ENCODE measurements at places on chromosomes 6 and 20.
A peak's percentile ranks its signal among the peaks of the same experiment; 100 is the strongest.

- DNase-seq = no peak
Observed at GRCh38 chr20:59650418-59650817, 46.1 kb downstream of the PHACTR3 start.

GRCh38 chr6:162852840-162853577 is 125.2 kb downstream of the PACRG start:
- no peak for DNase-seq

DNA sequence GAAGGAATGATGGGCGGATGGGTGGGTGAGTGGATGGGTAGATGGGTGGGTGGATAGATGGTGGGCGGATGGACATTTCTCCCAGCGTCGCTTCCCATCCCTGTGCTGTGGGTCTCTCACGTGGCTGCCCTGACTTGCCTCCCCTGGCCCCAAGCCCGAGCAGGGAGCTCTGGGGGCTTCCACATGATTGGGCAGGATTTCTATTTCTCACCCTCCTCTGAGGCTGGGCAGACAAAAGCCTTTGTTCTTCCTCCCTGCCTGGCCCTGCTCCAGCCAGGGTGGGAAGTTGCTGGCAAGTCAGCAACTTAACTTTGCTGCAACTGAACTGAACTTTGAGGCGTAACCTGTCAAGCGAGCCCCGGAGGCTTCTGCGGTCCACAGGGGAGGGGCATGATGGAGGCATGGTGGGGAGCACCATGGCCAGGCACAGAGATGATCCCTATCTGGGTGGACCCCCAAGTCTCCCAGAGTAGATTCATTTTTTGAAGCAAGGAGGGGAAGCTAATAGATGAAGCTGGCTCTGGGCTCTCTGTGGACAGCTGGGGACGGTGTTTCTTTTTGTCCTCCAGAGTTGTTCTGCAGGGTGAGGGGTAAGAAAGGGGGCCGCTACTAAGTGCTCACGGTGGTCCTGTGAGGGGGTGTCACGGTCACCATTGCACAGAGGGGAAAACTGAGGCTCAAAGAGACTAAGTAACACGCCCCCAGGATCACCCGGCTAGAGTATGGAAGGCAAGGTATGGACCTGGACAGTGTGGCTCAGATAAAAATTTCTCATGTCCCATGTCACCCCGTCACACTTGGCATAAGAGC is 140.1 kb downstream of the CEBPB start:
- DNase-seq = no peak

DNA sequence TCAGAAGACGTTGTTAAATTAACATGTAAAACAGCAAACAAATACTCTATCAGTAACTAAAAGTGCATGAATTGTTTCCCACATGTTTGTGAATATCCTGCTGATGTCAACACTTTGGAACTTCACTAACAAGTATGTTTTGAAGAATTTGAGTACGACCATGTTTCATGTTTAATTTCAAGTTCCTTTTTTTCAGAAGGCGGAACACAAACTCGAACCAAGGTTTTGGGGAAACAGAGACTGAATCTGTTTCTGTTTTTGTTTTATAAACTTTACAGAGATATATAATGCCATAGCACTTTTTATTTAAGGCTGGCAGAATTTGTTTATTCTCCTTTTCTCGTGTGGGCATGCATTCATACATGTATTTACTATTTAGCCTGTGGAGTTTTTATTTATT is 509.3 kb upstream of the CITED2 start:
- no peak for DNase-seq

DNA sequence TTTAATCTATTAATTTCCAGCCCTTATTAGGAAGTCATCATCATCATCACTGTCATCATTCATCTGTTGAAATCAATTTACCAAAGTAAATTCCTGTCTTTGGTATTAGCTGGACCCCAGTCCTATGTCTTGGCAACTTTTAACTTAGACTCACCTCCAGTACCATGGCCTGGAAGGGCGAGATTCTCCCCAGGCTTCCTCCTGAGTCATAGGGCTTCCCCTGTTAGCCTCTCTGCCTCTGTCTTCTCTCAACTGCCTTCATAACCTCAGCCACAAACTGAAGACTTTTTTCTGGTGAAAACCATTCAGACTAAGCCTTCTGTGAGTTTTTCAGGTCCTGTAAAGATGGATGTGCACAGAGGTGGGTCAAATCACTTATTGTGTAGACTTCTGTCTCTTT is 95.0 kb downstream of the NKAIN2 start:
- DNase-seq = no peak

DNA sequence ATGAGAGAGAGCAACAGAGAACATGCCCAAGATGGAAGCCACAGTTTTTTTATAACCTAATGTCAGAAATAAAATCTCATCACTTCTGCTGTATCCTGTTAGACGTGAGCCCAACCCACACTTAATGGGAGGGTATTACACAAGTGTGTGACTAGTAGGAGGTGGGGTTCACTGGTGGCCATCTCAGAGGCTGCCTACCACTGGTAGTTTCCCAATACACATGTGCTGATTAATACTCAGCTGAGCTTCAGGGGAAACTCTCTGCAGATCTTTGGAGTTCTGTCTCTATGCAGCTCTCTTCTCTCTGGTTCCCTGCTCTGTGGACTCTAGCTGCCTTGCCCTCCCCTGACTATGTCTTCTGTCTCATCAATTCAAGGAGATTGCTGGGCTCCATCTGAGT is 35.7 kb downstream of the CNBD2 start:
- no peak for DNase-seq

GRCh38 chr20:63978319-63979228 is 868 bp downstream of the SAMD10 start:
- peak; percentile 63 for DNase-seq

GRCh38 chr6:35719404-35719829 is 17.4 kb upstream of the ARMC12 start:
- no peak for DNase-seq

DNA sequence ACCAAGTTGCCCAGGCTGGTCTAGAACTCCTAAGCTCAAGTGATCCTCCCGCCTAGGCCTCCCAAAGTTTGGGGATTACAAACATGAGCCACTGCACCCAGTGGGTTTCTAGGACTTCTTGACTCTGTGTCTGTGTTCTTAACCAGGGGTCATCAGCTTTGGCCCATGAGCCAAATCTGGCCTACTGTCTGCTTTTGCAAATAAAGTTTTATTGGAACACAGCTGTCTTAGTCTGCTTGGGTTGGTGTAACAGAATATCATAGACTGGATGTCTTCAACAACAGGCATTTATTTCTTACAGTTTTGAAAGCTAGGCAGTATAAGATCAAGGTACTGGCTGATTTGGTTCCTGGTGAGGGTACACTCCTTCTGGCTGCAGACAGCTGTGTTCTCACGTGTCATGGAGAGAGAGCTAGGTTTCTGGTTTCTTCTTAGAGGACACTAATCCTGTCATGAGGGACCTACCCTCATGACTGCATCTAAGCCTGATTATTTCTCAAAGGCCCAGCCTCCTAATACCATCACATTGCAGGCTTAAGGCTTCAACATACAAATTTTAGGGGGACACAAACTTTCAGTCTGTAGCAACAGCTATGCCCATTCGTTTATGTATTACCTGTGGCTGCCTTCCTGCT is 23.3 kb downstream of the ARFGEF2 start:
- no peak for DNase-seq

DNA sequence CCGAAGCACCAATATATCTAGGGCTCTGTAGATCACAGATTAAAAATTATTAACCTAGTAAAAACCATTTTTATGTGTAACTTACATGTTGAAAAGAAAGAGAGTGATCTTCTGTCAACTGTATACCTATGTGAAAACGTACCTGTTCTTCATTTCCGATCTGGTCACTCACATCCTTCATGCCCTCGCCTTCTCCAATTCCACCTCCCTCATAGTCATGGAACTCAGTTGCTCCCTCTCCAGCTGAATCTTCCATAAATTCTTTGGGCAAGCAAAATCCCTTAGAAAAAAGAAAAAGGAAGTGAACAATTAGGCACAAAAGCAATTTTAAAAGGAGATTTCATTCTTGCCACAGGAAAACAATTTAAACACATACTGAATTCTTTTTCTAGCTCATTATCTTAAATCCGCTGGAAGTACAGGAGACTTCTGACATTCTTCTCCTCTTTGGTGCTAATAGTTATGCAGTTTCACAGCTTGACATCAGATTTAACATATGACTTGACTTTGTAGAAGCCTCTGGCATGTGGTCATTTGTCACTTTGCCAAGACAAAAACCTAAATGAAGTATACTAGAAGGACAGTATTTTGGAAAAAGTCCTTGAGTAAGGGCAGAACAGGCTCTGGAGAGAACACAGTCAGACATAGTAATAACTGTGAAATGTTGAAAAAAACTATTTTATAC is 29.5 kb upstream of the LYRM2 start:
- DNase-seq = no peak

DNA sequence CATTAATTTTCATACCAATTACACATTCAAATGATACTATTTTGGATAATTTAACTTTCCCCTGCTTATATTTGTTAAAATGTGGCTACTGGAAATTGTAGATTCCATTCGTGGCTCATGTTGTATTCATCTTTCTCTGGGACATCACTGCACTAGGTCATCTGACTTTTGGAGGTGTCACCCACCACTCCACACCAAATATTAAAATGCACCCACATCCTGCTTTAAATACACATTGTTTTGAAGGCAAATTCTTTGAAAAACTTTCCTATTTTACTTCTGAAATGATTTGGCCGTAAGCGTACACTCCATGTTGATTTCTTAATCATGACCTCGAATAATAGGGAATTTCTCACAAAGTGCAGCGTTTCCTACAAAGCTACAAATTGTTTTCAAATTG is 8.7 kb upstream of the RBM38 start:
- DNase-seq = no peak

GRCh38 chr6:137166247-137167098 is 7.0 kb downstream of the IL22RA2 start:
- DNase-seq = no peak

GRCh38 chr6:2920671-2921112 is 17.6 kb upstream of the SERPINB9 start:
- no peak for DNase-seq

DNA sequence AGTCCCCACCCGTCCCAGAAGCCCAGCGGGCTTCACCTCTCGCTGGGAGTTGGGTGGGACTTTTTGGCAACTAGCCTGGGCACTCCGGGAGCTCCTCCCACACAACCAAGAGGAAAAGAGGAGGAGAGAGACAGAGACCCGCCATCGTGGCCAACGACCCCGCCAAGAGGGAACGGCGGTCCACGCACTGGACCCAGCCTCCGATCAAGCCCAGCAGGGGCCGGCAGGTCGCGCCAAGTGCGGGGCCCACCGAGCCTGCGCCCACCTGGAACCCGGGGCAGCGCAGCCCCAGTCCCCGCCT is 3.0 kb upstream of the TMEM14C start:
- DNase-seq = no peak

DNA sequence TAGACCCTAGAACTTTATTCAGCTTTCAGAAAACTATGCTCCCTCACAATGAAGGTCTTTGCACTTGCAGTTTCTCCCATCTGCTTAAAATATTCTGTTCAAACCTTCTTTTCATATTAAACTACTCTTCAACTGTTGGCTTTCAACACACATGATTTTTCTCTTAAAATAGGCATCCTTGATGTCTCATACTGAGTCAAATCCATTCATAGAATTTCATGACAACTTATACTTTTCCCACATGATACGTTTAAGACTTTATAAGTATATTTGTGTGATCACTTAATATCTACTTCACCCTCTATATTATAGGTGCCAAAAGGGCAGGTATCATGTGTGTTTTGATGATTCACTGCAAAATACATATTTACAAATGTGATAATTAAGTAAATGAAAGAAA is 412.5 kb downstream of the MMUT start:
- no peak for DNase-seq

DNA sequence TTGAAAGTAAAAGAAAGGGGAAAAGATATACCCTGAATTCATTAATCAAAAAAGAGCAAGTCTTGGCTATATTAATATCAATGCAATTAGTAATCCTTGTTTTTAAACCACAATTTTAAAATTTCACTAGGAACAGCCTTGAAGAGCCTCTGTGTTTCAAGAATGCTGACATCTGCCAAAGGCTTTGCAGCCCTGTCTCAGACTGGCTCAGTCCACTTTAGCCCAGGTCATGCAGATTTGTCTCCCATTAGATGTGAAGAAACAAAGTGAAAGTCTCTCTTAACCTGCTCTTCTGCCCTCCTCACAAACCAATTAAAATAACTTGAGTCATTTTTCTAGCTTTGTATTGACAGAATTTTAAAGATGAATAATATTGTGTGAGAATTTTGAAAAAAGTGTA is 102.7 kb upstream of the CARMIL1 start:
- DNase-seq = no peak

DNA sequence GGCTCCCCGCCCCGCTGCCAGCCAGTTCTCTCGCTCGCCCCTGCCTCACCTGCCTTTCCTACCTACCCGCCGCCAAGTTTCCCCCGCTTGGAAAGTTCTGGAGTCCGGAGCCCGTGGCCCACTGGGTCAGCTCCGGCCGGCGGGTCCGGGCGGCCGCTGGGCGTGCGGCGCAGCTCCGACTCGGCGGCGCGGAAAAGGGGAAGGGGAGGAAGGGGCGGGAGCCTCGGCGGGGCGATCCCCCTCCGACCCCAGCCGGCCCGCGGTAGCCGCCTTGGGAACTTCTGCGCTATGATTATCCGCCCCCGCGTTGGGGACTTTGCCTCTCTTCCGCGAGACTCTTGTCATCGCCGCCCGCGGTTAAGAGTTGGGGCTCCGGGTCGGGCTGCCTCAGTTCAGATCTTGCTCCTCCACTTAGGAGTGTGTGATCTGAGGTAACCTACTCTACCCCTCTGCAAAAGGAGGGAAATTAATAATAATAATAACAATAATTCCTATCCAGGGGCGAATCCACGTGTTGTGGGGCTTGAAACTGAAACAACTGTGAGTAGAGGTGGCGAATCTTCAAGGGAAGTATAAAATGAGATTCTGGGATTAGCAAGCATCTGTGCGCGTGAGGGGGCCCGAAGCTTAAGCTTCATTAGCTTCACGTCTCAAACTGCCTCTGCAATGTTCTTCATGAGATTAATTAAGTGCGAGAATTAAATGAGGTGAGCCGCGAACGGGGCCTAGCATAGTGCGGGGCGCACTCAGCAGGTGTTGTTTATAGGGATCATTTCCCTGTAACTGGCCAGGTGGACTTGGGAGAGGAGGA is 30.8 kb downstream of the SF3B5 start:
- DNase-seq = peak; percentile 55

- DNase-seq = peak; percentile 59
Observed at GRCh38 chr6:26556263-26557070, 18.3 kb downstream of the HMGN4 start.

DNA sequence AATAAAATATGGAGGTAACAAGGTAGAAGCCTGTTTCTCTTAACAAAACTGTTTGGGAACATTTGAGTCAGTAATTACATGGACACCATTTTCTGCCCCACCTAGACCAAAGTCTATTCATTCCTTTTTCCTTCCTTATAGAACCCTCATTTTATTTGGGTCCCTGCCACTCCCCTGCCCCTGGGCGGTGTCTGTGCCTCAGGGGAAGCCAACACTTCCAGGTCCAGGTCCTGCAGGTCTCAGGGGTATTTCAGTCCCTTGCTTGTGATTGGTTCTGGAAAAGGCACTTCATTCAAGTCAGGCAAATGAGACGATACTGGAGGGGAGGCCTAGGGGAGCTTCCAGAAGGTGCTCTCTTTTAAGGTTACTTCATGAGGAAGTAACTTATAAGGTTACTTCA is 42.3 kb downstream of the SLC35D3 start:
- no peak for DNase-seq

Measured in CD4-positive, alpha-beta T cell treated with Interleukin-17A for 1 hour (primary cell).